ENCODE measurements at places on chromosomes 5 and 9.
A peak's percentile ranks its signal among the peaks of the same experiment; 100 is the strongest.

DNA sequence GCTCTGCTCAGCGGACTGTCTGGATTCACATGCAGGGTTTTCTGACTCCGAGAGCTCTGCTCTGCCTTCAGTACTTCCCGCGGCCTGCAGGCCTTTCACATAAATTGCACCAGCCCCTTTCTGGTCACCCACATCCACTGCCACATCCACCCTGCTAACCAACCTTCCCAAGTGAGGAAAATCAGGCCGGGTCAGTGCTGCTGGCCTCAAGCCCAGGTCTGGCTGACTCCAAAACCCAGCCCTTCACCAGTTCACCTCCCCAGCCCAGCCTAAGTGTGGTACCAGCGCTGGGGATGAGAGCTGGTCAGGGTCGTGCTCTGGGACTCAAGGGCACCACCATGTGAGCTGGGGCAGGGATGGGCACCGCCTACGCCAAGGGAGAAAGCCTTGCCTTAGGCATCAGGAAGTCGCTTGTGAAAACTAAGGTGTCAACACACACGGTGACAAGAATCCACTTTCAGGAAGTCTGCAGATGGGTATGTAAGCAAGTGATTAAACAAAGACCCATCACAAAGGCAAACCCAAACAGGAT is 12.3 kb downstream of the LMAN2 start:
- no peak for DNase-seq

- peak; percentile 24 for DNase-seq
These were observed 132.7 kb upstream of the POU5F2 start for GRCh38 chr5:93874080-93874479.

GRCh38 chr5:95669985-95670384 is 12.8 kb downstream of the SPATA9 start:
- no peak for DNase-seq

GRCh38 chr5:173069671-173070070 is 13.5 kb downstream of the CREBRF start:
- DNase-seq = no peak

GRCh38 chr9:81539317-81539716 is 150.0 kb downstream of the TLE1 start:
- no peak for DNase-seq

DNA sequence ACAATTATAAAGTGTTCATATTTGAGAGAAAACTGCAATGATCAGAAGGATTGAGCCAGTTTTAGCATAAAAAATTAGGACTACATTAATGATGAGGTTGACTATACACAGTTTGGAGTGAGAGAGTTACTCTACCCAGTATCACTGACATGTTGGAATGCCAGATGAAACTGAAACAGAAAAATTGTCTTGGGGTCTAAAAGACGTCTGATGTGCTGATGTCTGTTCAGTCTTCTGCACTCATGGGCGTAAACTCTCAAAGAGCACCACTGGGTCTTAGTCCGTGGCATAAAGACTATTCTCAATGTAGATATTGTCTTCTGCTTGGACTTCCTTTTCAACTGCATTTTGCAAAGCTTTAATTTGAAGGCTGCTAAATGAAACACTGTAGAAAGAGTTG is 29.5 kb downstream of the HAVCR1 start:
- DNase-seq = no peak

DNA sequence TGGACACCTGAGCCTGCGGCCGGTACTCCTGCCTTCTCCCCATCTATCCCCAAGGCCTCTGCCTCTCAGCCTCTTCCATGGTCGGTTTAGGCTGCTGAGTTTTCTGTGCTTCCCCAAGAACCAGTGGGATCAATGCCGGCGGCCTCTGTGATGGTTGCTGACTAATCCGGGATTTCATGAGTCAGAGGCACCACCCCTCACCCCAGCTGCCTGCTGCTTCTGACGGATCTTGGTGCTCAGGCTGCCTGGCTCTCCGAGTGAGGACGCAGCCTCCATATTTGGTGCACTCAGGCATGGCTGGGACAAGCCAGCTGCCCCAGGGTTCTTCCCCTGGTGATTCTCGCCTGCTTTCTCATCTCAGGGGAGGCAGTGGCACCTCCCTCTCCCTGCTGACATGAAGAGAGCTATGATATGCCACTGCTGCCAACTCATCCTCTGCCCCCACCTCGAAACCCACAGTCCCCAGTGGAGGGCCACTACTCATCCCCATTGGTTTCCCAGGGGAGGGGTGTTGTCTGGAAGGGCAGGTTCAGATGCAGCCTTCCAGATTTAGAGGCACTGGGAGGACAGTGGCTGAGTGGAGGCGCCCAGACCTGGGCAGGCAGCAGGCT is 3.3 kb upstream of the MAN1B1 start:
- peak; percentile 94 for DNase-seq

DNA sequence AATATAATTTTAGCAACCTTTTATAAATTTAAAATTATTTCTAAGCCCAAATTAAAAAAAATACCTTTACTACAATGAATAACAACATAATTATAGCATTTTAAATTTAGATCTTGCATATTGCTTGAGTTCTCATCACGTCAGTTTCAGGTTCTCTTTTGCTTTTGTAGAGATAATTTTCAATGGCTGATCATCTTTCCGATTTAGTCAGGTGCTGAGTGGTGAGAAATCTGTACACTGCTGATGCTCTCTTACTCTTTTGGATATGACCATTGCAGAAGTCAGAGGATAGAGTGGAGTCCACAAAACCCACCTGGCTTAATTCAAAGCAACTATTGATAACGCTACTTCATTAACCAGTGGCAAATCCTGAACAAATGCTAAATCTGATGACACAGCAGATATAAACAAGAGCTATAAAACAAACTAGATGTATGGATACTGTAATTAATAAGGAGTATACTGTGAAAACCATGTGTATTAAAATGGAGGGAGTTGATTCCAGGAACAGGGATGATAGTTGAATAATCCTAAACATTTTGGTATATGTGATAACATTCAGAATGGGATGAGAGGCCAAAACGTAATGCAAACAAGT is 394.8 kb downstream of the CSNK1G3 start:
- DNase-seq = no peak
